ENCODE measurements at places on chromosomes 11 and 22. TPM values are rescaled to one million over a fixed set of nuclear protein-coding genes. Genes with fewer than 3 reads are reported as not detected.

GRCh38 chr22:42963231-42963595 is 51.7 kb downstream of the PACSIN2 start:
- H3K27me3 ChIP-seq = no peaks in the 10 kb centered on the region
- no peaks in the 10 kb centered on the region for H3K4me1 ChIP-seq
- H3K36me3 ChIP-seq = no peaks in the 10 kb centered on the region
- H3K27ac ChIP-seq = no peak overlapping the region

DNA sequence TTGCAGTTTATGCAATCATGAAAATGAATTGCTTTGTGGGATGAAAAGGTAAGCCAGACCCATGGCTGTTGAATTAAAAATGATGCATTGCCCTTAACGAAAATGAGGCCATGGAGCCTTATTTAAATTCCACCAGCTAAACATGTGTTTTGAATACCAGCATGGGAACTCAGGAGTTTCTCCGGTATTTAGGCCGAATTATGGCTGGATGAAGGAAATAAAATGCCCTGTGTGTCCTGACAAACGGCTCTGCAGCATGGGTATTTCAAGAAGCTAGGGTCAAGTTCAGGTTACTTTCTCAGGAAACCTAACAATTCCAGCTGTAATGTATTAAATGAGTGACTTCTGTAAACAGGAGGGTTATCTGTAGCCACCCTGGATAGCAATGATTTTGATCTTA is 38.3 kb downstream of the AMOTL1 start:
- H3K4me1 ChIP-seq = no peaks in the 10 kb centered on the region
- H3K36me3 ChIP-seq = no peaks in the 10 kb centered on the region
- no peak for DNase-seq
- H3K27ac ChIP-seq = no peak overlapping the region
- H3K4me3 ChIP-seq = no peak overlapping the region

- no peak for DNase-seq
- no peaks in the 10 kb centered on the region for H3K36me3 ChIP-seq
- no peaks in the 10 kb centered on the region for H3K27me3 ChIP-seq
- H3K4me3 ChIP-seq = no peak overlapping the region
These were observed 9.1 kb upstream of the CKAP5 start for GRCh38 chr11:46855167-46855566.

DNA sequence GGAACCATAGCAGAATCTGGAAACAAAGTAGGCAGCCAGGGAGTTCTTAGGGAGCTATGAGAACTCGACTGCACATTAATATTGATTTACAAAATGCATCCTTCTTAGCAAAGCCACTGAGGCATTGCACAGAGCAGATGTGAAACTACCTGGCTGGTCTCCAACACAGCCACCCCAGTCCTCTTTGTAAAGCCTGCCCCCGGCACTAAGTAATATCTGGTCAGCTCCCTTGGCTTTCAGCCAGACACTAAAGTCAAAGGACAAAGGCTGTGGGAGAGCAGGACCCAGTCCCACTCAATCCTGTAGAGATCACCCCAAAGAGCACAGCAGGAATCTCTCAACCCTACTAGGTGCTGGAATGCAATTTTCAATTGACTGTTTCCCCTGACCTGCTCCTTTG is 12.8 kb downstream of the XRRA1 start:
- H3K4me3 ChIP-seq = no peak overlapping the region
- no peaks in the 10 kb centered on the region for H3K27me3 ChIP-seq
- H3K36me3 ChIP-seq = peaks cover 10% of the 10 kb centered on the region
- no peaks in the 10 kb centered on the region for H3K4me1 ChIP-seq

DNA sequence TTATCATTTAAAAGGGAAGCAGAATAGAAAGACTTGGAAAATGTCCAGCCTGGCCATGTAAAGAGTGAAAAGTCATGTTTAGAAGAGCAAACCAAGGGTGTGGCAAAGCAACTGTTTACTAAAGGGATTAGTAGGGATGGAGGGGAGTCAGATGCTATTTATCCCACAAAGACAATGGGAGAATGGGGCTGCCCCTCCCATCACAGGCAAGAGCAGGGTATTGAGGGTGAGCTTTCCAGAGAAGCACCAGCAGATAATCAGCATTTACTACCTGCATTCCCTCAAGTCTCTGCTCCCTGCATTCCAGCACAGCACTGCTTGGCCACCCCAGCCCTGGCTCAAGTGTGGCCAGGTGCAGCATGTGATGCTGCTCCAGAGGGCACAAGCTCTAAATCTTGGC is 18.5 kb upstream of the QSER1 start:
- H3K4me3 ChIP-seq = no peak overlapping the region
- no peak overlapping the region for H3K27ac ChIP-seq
- no peaks in the 10 kb centered on the region for H3K36me3 ChIP-seq
- no peak for DNase-seq
- no peaks in the 10 kb centered on the region for H3K27me3 ChIP-seq

DNA sequence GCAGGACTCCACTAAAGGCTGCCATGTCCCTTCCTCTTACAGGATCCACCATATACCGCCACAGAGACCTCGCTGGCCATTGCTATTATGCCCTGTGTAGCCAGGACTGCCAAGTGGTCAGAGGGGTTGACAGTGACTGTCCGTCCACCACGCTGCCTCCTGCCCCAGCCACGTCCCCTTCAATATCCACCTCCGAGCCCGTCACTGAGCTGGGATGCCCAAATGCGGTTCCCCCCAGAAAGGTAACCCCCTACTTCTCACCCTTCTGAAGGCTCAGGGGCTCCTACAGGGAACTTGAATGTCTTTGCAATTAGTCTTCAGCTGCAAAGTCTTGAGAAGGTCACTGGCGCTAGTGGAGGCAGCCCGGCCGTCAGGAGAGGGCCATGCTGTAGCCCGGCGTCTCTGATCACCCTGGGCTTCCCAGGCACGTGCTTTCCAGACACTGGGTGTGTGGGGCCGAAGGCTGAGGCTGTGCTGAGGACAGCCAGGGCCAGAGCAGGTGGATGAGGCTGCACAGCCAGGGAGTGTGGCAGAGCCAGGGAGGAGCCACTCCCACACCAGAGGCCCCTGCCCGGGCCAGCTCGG is 30.0 kb upstream of the MUC5B start:
- no peak overlapping the region for H3K4me3 ChIP-seq
- no peak overlapping the region for H3K27ac ChIP-seq
- DNase-seq = no peak
- no peaks in the 10 kb centered on the region for H3K4me1 ChIP-seq
- H3K36me3 ChIP-seq = no peaks in the 10 kb centered on the region

- H3K36me3 ChIP-seq = no peaks in the 10 kb centered on the region
- no peak for DNase-seq
- no peaks in the 10 kb centered on the region for H3K27me3 ChIP-seq
- no peak overlapping the region for H3K27ac ChIP-seq
These were observed 624.8 kb upstream of the KIRREL3 start for GRCh38 chr11:127625402-127625801.

- no peaks in the 10 kb centered on the region for H3K36me3 ChIP-seq
- no peak overlapping the region for H3K27ac ChIP-seq
- no peak for DNase-seq
These were observed 808.7 kb downstream of the KCNA4 start for GRCh38 chr11:29208117-29208516.

DNA sequence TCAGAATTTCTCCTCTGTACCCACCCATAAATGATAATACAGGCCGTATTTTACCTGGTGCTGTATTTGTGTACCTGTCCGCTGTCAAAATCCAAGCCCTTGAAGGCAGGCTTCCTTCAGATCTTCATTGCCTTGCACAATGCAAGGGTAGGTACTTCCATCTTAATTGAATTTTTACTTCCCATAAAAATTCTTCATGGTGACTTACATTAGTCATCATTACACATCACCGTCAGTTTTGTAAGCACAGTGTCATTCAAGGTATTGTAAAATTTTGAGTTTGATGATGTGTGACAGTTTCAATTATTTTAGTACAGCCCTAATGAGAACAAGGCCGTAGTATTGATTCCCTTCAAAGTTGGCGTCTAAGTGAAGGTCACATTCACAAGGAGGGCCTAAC is 770 bp upstream of the TSG101 start:
- peak; percentile 9 for DNase-seq
- H3K36me3 ChIP-seq = no peaks in the 10 kb centered on the region
- no peaks in the 10 kb centered on the region for H3K27me3 ChIP-seq
- peak overlapping the region; percentile 94 for H3K4me3 ChIP-seq

DNA sequence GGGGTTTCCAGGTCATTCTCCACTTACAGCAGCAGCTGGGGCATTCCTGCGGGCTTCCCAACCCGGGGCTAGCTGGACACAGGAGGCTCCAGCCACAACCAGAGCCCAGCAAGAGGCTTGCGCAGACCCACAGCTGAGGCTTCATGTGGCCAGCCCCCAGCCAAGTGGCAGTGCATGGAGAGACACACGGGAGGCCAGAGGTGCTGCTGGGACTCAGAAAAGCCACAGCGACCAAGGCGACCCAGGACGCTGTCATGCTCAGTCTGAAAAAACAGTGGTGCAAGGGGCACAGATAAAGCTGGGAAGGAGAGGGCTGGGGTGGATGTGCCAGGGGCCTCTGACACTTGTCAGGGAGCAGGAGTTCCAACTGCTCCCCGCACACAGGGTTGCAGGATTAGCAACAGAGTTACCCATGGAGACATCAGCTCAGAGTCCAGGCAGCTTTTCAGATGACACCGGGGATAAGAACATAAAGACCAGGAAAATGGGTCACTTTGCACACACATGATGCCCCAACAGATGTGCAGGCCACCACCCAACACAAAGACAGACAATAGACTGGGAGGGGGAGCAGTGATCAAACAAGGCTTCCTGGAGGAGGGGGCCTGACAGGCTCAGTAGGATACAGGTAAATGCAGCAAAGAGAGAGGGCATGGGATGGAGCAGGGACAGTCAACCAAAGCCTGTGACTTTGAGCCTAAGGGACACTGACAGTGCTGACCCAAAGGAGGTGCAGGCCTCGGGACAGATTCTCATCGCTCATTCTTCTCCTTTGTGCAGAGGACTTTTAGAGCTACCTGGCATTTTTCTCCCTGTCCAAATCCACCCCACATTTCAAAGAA is 6.9 kb upstream of the NEAT1 start:
- no peaks in the 10 kb centered on the region for H3K27me3 ChIP-seq
- H3K36me3 ChIP-seq = peaks cover 28% of the 10 kb centered on the region
- peaks cover 33% of the 10 kb centered on the region for H3K4me1 ChIP-seq
- peak overlapping the region; percentile 82 for H3K4me3 ChIP-seq
- DNase-seq = no peak
- H3K27ac ChIP-seq = peak overlapping the region; percentile 98

DNA sequence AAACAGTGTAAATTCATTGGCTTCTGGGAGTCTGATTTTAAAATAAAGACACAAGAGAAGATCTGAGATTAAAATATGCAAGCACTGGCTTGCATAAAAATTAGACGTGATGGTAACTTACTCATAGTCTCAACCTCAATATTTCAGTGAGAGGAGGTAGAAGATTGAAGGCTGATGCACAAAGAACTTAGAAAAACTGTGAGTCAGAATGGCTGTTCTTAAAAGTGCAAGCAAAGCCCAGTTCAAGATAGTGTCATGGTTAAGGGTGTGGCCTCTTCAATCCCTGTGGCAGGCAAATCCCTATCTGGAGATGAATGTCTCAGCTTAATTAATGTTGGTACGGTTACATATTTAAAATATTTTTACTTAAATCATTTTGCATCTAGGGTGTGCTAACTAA is 33.6 kb upstream of the FIBIN start:
- H3K36me3 ChIP-seq = no peaks in the 10 kb centered on the region
- H3K4me1 ChIP-seq = no peaks in the 10 kb centered on the region
- no peak overlapping the region for H3K27ac ChIP-seq
- H3K27me3 ChIP-seq = no peaks in the 10 kb centered on the region
- H3K4me3 ChIP-seq = no peak overlapping the region
- DNase-seq = no peak

The MICALL1 gene
- total RNA-seq = 27.8 TPM

The SEC14L6 gene
- total RNA-seq = not detected

The NCAM1 gene
- total RNA-seq = 1.4 TPM

The RFPL1 gene
- total RNA-seq = 0.24 TPM

The FAM180B gene
- total RNA-seq = 1.0 TPM

The ZNF70 gene
- 7.9 TPM for total RNA-seq

The NRGN gene
- 5.1 TPM for total RNA-seq

The TNNI2 gene
- not detected for total RNA-seq

The MMP27 gene
- not detected for total RNA-seq

The SWAP70 gene
- total RNA-seq = 15.6 TPM

The FERMT3 gene
- 110 TPM for total RNA-seq

Measured in naive thymus-derived CD4-positive, alpha-beta T cell (primary cell).